SW480 (cell line): ENCODE measurements at places on chromosomes 3 and 15.

GRCh38 chr15:66996094-66996493, 69.3 kb upstream of the SMAD3 start:
- DNase-seq: no peak

- DNase-seq: no peak
Observed at GRCh38 chr15:95018888-95019545, 787.7 kb downstream of the MCTP2 start.

DNA sequence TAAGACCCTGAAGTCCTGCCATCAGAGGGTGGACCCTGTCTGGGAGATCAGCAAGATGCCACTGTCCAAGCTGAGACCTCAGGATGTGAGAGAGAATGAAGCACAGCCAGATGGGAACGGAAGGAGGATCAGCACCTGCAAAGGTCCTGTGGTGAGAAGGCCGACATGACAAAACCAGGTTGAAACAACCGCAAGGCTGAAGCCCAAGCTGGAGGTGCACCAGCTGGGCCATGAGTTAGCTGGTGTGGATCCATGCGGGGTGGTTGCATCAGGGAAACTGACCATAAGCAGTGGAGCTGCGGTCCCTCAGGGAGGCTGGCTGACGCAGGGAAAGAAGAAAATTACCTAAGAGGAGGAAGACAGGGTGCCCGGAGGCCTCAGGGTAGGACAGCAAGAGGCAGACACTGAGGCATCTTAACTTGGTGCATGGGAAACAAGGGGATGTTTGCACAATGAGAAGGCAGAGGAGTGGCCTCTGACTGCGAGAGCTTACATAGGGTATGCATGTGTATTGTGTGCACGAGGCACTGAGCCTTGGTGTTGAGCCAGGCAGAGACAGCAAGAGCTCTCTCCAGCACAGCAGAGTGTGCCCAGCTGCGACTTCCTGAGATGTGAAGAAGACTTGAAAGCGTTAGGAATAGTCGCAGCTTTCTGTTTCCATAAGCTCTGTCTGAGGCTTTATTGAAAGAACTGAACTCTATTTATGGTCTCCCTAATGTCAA, 497.7 kb downstream of the OCA2 start:
- DNase-seq: no peak

DNA sequence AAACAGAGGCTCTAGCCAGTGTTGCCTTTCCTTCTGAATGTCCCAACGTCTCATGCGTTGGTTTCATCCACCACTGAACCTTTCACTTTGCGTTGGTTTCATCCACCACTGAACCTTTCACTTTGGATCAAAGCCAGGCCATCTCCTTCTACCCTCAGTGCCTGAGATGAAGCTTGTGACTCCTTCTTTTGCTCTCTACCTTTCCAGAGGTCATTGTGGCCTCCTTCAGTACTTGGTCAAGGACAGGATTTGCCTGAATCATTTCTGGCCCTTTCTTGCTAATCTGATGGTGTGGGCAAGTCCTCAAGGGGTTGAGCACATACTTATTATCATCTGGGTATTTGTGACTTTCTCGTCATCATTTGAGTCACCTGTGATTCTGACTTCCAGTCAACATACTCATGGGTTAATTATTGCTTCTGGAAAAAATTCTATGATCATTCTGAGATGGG, 50.0 kb downstream of the SELENOT start:
- DNase-seq: no peak

GRCh38 chr3:32132706-32133105, 26.3 kb downstream of the GPD1L start:
- no peak for DNase-seq

DNA sequence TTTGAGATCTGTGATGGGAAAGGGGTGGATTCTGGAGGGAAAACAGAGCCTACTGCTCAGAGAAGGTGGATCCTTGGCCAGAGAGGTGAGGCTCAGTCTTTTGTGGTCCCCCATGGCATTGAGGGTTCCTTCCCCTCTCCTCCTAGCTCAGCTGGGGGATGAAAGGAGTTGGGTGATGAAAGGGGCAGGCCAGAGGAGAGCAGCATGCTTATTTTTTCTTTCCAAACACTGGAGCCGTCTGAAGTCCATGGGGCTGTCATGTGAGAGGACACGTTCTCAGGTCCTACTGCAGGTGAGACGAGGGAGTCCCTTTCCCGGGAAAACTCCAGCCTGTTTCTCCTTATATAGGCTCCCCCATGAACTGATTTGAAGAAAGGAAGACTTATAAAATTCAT, 71.4 kb downstream of the SCN5A start:
- DNase-seq: no peak

GRCh38 chr3:136142592-136142991, 53.5 kb downstream of the MSL2 start:
- peak; percentile 72 for DNase-seq

GRCh38 chr3:99419116-99419515, 219.3 kb upstream of the COL8A1 start:
- DNase-seq: no peak

- no peak for DNase-seq
Observed at GRCh38 chr3:117417411-117417810, 707.8 kb downstream of the TUSC7 start.

GRCh38 chr15:53133255-53133850, 343.2 kb upstream of the ONECUT1 start:
- DNase-seq: no peak

GRCh38 chr3:48899273-48899672, 591 bp upstream of the SLC25A20 start:
- DNase-seq: no peak

DNA sequence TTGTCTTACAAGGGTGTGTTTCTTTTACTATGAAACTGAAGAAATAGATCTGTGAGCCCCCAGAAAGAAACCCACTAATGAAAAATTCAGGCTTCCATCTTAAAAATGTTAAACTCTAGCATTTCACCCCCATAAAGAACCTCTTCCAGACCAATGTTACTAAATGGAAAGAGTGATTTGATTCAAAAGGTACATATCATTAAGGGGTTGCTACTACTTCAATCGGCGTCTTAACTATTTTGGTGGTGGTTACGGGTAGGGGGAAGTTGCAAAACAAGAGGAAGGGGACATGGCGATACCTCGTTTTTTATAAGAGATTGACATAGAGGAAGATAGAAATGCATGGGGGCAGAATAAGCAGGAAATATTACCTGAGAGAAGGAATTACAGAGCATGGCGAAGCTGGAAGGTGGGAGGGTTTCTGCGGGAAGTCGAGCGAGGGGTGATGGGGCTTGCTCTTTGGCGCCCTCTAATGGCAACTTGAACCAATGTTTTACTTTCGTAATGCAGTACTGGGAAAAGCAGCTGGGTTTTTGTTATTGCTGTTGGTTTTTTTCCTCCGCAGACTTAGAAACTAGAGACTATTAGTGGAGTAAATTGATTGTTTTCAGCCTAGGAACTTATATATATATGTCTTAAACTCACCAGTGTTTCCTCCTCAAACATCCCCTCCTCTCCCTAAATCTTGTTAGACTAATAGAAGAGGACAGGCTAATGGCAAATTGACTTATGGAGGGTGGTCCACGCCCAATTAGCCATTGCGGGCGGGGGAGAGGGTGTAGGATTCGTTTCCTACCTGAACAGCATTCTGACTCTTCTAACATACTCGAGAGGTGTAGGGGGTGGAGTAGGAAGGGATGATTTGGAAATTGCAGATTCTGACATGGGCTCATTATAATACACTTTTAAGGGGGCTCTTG, 11.3 kb upstream of the SOX2 start:
- DNase-seq: peak; percentile 80

DNA sequence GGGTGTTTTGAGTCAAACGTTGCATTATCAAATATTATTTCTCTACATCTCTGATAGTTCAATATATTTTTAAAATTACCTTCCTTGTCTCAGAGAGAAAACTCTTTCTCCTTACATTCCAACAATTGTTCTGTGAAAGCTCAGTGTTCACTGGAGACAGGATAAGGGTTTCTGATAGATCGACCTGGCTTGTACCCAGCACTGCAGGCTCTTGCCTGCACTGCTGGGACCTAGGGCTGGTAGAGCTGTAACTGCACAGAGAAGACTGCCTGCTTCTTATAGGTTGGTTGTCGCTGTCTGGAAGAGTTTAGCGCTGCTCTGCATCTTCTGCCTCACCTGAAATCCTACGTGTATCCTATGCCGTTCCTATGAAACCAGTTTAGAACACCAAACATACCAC, 249.9 kb upstream of the LRTM1 start:
- DNase-seq: no peak

- no peak for DNase-seq
Observed at GRCh38 chr3:4806535-4807108, 172.6 kb upstream of the BHLHE40 start.

DNA sequence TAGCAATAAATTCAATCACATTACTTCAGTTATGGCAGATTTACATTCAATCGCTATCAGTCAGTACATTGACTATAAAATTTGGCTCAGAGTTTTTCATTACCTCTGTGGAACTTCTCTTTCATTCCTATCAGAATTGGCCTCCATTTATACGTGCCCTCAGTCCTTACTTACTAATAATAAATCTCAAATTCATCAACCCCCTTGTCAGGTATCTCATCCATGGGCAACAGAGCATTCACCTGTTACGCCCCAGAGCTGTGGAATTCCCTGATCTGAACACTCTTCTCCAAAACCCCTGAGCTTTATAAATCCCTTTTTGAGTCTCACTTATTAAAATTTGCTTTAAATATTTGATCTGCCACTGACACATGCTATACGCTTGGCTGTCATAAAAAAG, 492.9 kb downstream of the GBE1 start:
- no peak for DNase-seq

DNA sequence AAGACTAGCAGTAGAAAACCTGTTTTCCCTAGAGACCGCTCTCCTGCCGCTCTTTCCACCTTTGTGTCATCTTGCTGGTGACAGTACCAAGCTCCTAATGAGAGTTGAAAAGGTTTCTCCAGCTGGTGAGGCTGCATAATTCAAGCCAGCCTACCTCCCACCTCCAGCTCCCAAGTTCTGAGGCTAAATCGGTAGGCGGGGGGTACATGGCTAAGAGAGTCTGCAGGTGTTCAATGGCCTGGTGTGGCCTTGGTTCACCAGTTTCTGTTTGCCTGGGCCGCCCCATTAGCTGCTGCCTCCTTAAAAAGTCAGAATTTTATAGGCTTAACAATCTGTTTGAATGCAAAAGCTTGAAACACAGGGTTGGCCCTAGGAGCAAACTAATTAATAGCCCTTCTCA, 262.8 kb downstream of the SLCO3A1 start:
- DNase-seq: no peak

GRCh38 chr3:62370858-62371719, 2.3 kb downstream of the FEZF2 start:
- DNase-seq: no peak

DNA sequence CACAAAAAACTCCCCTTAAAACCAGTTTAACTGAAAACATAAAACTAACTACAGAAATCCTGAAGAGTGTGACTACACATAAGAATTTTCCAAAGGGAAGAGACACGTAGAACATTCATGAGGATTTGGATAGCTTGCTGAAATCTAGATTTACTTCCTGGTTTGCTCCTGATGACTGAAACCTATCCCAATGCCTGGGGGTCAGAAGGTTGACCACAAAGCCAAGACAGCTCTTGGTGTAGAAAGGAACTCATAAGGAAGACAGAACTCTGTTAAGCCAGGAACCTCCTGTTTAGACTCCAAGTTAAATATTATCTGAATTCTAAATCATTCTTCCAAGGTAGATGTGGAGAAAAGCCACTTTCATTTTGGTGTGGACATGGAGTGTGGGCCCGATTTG, 92.8 kb downstream of the TFG start:
- no peak for DNase-seq

GRCh38 chr3:116566478-116566960, 121.2 kb upstream of the LSAMP start:
- DNase-seq: no peak

- no peak for DNase-seq
Observed at GRCh38 chr3:57779666-57780065, 23.6 kb downstream of the SLMAP start.

- no peak for DNase-seq
Observed at GRCh38 chr3:192055946-192056345, 595.0 kb downstream of the PYDC2 start.

DNA sequence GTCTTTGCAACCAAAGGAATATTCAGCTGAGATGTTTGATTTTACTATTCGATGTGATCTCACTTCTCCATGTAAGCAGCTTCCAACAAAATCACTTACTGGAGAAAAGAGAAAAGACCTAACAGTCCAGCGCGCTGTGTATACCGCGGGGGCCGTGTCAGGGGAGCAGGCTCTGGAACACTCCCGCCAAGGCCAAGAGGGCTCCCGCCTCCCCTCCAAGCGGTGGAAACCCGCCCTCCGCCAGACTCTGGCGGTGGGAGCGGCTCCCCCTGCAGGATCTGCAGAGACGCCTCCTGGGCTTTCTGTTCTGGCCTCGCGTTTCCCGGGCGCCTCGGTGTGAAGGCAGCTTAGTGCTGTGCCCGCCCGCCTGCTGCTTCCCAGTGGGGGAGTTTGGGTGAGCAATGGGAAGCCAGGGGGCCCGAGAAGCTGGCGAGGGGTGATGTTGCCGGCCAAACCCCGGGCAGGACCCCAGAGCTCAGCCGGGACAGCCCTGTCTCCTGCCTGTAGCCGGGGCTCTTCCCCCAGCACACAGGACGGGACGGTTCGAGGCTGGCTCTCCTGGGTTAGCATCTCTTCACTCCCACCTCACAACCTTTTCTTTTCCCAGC, 36.3 kb downstream of the CHST14 start:
- peak; percentile 69 for DNase-seq

GRCh38 chr15:91528801-91529200, 324.7 kb upstream of the SLCO3A1 start:
- DNase-seq: no peak

DNA sequence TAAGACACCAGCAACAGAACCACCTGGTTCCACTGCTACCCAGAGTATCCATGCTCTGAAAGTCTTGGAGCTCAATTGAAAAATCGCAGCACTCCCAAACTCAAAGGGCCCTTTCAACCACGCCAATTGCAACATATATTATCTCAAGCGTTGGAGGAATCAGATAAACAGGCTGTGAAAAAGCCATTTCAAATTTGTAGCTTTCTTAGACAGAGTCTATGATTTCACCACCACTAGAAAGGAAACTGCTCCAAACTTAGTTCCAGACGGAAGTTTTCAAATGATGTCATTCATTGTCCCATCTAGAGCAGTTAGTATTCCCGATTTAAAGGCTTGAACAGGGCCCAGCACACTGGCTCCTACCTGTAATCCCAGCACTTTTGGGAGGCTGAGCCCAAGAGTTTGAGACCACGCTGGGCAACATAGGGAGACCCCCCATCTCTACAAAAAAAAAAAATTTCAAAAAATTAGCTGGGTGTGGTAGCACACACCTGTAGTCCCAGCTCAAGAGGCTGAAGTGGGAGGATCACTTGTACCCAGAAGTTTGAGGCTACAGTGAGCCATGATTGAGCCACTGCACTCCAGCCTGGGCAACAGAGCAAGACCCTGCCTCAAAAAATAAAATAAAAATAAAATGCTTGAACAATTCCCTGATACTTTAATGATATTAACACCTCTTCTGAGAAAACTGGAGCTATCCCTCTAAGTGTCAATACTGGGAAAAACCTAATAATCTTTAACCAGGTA, 16.8 kb downstream of the TNIK start:
- no peak for DNase-seq

- no peak for DNase-seq
Observed at GRCh38 chr3:195238586-195239118, 32.3 kb downstream of the XXYLT1 start.

- no peak for DNase-seq
Observed at GRCh38 chr3:142218703-142219102, 6.7 kb downstream of the GK5 start.

- DNase-seq: no peak
Observed at GRCh38 chr15:99197856-99198255, 51.5 kb downstream of the TTC23 start.
